ENCODE measurements at places on chromosomes 3 and 15. TPM values are rescaled to one million over a fixed set of nuclear protein-coding genes. Genes with fewer than 3 reads are reported as not detected.

Gene SNX22
- 0.39 TPM for total RNA-seq

DNA sequence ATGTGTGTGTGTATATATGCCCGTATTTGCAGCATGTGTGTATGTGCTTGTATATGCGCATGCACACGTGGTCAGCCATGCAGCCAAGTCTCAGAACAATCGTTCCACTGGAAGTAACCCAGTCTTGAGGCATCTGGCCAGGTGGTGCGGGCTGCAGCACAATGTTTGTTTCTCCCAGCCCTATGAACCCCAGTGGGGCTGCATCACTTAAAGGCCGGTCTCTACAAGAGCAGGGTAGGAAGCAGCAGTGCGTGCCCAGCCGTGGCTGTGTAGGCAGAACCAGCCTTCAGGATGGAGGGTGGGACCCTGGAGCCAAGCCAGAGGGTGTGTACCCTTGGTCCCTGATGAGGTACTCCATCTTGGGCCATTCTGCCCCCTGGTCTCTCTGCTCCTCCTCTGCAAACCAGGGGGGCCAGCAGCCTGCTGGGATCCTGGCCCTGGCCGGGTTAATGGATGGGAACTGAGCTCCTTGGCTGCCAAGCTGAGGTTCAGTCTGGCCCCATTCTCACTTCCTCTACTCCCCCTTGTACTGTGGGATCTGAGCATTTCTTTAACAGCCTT is 11.8 kb downstream of the KLF13 start:
- H3K27ac ChIP-seq, result peak overlapping the region; percentile 60
- DNase-seq, result peak; percentile 68
- no peak overlapping the region for H3K4me3 ChIP-seq
- H3K27me3 ChIP-seq, result no peaks in the 10 kb centered on the region
- H3K36me3 ChIP-seq, result no peaks in the 10 kb centered on the region

Gene ZPLD1
- 0.84 TPM for total RNA-seq

Gene DUOXA1
- 4.9 TPM for total RNA-seq
